MV-4-11 (cell line): ENCODE measurements at places on chromosomes 1 and 21.

DNA sequence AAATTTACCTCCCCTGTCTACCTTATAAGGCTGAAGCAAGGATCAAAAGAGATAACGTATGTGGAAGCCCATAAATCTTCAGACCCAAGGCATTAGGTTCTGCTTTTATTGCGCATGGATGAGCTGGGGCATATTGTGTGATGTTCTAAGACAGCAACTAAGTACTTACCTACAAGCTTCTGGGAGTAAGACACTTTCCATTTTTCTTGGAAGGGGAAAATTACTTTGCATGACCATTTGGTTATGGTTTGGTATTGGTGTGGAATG, 21.1 kb downstream of the LMOD1 start:
- no peak for DNase-seq

DNA sequence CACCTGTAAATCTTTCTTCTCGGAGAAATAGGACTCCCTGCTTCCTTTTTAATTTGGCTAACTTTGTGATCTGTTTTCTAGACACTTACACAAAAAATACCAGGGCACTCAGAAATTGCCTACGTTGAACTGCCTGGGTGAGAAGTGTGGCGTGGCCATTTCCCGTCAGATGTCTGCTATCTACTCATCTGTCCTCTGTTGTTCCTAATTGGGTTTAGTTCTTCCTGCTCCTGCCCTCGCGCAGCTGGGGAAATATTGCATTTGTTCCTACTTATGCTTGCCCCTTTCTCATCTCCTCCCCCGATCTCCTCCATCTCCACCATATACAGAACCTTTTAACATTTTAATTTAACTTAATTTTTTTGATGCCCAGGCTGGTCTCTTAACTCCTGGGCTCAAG, 55.1 kb downstream of the CD58 start:
- peak; percentile 13 for DNase-seq

- DNase-seq = no peak
Measured at GRCh38 chr1:22673486-22674409, 20.7 kb downstream of the C1QB start.

DNA sequence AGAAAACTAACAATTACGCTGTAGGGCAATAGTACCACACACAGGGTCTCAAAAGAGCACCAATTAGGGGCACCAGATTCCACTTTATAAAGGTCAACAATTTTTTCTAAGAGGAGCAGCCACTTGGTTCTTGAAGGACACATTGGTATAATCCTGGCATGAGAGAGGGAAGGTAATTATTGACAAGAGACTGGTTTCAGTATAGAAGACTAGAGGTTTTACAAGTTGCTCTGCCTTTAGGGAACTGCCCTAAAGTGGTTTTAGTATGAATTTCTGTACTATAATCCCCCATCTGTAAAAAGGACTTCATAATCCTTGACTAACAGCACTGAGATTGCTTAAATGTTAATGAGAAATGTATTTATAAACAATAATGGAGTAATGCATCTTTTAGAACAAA, 648.5 kb upstream of the PTBP2 start:
- DNase-seq = no peak

GRCh38 chr1:190277107-190277506, 200.6 kb downstream of the BRINP3 start:
- DNase-seq = no peak

DNA sequence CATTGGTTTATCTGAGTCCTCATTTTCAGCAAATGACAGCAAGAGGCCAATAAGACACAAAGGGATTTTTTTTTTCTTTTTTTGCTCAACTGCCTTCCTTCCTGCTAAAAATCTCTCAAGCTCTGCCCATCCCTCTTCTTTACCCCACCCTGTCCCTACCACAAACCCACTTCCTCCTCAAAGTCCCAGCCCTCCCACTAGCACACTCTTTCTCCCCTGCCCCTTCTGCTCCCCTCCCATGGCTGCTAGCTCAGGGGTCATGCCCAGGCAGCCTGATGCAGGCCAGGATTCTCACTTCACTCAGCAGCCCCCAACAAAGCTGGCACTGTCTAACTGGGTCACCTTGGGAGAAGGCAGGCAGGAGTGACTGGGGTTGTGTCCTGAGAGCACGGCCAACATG, 28.8 kb upstream of the PPP2R5A start:
- peak; percentile 94 for DNase-seq

DNA sequence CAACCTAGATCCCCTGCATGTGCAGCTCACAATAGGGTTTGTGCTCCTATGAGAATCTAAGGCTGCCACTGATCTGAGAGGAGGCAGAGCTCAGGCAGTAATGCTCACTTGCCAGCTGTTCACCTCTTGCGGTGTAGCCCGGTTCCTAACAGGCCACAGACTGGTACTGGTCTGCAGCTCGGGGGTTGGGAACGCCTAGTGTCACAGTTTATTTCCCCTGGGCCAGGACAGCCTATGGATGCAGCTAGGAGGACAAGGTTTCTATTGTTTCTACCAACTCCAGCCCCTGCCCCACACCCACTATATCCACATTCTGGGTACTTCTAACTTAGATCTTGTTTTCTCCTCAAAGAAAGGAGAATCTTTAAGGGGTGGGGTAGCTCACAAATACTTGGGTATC, 58.7 kb upstream of the PRRC2C start:
- no peak for DNase-seq

DNA sequence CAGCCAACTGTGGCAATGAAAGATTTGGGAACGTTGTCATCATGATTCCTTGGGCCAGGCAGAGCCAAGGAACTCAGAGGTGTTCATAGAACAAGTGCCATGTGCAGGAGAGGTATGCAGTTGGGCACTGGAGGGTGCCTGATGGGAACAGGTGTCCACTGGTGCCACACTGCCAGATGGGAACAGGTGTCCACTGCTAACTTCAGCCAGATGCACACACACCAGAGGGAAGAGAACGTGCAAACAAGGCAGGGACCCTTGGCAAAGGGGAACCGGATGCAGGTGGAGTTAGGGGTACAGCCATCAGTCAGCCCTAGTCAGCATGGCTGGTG, 13.5 kb downstream of the OLFML2B start:
- no peak for DNase-seq

GRCh38 chr1:109243221-109243620, 6.1 kb upstream of the CELSR2 start:
- DNase-seq = no peak

GRCh38 chr1:29396438-29397255, 160.3 kb downstream of the PTPRU start:
- DNase-seq = no peak

DNA sequence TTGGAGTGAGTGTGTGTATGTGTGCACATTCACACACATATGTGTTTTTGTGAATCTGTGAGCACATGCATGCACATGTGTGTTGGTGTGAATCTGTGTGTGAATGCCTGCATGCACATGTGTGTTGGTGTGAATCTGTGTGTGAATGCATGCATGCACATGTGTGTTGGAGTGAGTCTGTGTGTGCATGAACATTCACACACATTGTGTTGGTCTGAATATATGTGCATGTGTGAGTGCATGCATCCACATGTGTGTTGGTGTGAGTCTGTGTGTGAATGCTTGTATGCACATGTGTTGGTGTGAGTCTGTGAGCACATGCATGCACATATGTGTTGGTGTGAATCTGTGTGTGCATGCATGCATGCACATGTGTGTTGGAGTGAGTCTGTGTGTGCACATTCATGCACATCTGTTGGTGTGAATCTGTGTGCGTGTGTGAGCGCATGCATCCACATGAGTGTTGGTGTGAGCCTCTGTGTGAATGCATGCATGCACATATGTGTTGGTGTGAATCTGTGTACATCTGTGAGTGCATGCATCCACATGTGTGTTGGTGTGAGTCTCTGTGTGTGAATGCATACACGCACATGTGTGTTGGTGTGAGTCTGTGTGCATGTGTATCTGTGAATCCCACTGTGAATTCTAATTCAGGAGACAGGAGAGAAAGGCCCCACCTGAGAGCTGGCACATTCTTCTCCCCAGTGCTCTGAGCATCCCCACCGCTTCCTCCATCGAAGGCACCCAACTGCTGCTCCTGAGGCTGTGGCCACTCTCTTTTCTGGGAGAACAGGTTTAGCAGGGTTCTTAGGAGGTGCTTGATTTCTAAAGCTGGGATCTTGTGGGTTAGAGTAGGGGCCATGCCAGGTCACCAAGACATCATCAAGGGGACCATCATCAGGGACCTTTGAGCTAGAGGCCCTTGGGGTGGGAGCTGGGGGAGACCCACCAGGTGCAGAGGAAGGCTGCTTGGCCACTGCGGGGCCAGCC, 117.5 kb upstream of the ARHGEF16 start:
- DNase-seq = no peak

GRCh38 chr1:17053086-17053684, 647 bp downstream of the SDHB start:
- peak; percentile 38 for DNase-seq

DNA sequence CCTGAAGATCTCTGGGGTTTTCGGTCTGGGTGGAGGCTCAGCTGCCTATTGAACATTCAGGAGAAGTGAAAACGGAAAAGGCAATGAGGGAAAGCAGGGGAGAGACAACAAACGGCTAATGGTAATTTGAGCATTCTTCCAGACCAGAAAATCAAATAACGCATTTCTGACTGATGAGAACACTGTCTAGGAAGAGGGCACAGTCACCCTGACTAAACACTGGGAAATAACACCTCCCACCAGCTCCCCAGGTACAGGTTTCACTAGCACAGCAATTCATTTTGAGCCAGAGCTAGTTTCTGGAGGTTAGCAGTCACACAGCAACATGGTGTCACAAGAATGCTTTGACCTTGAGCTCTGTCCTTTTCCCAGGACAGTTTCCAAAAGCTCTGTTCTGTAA, 21.1 kb downstream of the NCF2 start:
- no peak for DNase-seq

DNA sequence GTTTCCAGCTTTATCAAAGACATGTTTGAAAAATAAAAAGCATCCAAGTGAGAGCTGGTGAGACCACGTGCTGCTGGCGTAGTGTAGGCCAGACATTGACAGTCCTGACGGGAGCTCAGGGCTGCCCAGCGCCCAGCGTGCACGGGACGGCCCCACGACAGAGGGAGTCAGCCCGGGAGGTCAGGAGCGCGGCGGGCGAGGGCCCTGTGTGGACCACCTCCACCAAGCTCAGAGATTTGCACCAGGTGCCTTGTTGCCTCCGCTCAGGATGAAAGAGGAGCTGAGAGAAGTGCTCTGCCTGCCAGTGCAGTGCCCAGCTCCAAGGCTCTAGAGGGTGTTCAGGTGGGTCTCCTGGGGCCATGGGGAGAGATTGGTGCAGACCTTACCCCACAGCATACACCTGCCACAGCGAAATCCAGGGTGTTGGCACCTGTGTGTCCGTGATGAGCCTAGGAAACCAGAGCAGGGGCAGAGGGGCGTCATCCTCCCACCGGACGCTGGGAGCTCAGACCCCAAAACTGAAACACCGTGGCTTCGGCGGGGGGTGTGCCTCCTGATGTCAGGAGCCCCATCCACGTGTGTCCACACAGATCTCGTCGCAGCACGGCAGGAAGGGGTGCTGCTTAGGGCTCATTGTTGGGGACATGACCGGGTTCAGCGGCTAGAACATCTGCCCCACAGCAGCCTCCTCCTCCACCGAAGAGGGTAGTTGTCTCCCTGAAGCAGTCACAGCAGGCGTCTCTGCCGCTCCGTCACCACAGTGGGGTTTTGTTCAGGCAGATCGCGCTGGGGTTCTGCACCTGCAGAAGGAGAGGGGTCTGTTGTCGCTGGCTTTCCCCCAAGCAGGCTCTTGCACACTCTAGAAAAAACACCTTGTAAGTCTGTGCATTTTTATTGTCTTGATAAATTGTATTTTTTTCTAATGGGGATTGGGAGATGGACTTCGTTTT, 64.2 kb downstream of the POFUT2 start:
- no peak for DNase-seq

DNA sequence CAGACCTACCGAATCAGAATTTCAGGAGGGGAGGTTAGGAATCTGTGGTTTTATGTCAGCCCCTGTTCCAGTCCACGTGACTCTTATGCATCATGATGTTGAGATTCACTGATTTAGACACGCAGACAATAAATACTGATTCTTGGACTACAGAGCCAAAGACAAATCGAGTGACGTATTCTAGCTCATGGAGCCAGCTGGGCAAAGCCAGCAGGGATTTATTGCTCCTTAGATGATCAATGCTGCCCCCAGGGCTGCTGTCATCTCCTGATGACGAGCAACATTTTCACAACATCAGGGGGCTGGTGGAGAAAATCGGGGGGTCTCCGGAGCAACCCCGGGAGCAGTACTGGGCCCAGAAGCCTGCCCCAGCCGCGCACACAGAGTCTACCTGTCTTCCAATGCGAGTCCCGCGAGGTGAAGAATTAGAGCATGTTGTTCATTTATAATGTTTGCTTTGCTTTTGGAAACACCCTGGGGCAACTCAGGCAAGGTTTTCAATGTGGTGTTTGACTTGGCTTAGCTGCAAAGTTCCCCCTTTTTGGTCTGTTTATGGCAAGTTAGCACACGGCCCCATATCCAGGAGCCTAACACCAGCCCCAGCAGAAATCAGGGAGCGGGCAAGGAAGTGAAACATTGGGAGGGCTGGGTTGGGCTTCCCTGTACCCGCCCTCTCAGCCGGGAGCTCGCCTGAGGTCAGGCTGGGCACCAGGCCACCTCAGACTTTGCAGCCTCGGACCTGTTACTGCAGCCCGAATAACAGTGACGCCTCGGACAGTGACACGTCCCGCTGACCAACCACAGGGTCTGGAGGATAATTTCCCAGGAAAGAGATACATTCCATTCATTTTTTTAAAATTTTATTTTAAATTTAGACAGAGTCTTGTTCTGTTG, 19.9 kb upstream of the CLDN14 start:
- DNase-seq = no peak

DNA sequence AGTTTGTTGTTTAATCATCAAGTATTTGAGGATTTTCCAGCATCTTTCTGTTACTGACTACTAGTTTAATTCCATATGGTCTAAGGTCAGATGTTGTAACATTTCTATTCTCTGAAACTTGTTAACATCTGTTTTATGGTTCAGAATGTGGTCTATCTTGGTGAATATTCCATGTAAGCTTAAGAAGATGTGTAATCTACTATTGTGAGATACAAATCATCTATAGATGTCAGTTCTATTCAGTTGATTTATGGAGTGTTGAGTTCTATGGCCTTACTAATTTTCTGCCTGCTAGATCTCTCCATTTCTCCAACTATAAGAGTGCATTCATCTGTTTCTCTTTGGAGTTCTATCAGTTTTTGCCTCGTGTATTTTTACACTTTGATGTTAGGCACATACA, 31.5 kb downstream of the WARS2 start:
- DNase-seq = peak; percentile 45
